ENCODE measurements at places on chromosomes 5 and 9.

- no peak for DNase-seq
These were observed 208.6 kb downstream of the EPB41L4A start for GRCh38 chr5:112210430-112211005.

DNA sequence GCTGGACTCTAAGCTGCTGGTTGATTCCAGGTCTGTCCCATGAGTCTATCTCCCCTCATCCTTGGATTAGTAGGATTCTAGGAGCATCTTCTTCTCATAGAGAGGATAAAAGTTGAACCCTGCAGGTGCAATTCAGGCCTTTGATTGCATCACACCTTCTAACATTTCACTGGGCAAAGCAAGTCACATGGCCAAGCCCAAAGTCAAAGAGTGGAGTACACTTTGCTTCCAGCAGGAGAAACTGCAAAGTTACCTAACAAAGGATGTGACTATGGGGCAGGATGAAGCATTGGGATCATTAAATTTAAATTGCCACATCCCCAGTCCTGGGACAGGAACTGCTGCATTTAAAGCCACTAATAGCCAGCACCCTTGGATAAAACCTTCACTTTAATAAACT lies 51.0 kb upstream of the EGFLAM start:
- no peak for DNase-seq

- no peak for DNase-seq
These were observed 139.7 kb upstream of the VCAN start for GRCh38 chr5:83331842-83332241.

- no peak for DNase-seq
These were observed 235.1 kb upstream of the ANKH start for GRCh38 chr5:15106530-15107283.

DNA sequence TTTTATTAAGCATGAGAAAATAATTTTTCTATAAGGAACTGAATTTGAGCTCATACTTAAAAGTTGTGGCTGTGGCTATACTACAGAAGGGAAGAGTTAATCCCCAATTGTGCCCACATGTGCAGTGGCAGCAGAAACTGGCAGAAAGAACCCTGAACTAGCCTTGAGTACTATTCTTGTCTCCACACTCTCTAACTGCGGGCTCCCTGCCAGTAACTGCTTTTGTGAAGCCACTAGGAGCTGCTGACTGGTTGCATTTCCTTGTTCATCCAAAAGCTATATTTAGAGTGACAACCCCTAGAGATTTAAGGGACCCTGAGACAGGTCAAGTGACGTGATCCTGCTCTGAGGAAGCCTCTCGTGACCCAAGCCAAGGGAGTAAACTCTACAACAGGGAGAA lies 238.6 kb downstream of the ELAVL2 start:
- no peak for DNase-seq

DNA sequence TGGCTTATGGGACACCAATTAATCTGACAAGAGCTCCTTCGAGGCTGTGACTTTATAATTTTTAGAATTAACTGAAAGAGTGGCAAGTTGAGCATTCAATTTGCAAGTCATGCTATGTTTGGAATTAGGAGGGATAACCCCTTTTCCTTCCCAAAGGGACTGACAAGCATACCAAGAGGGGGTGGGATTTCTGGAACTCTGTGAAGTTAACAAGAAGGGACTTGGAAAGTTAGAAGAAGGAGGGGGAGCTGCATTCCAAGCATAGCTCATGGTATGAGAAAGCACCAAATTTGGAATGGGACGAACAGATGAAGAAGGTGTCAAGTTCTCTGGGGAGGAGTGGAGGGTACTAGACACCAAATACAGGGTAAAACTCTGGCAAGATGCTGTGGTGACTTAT lies 8.9 kb upstream of the PALM2AKAP2 start:
- DNase-seq: no peak

- DNase-seq: no peak
These were observed 2022.1 kb upstream of the ACO1 start for GRCh38 chr9:30362373-30362772.

DNA sequence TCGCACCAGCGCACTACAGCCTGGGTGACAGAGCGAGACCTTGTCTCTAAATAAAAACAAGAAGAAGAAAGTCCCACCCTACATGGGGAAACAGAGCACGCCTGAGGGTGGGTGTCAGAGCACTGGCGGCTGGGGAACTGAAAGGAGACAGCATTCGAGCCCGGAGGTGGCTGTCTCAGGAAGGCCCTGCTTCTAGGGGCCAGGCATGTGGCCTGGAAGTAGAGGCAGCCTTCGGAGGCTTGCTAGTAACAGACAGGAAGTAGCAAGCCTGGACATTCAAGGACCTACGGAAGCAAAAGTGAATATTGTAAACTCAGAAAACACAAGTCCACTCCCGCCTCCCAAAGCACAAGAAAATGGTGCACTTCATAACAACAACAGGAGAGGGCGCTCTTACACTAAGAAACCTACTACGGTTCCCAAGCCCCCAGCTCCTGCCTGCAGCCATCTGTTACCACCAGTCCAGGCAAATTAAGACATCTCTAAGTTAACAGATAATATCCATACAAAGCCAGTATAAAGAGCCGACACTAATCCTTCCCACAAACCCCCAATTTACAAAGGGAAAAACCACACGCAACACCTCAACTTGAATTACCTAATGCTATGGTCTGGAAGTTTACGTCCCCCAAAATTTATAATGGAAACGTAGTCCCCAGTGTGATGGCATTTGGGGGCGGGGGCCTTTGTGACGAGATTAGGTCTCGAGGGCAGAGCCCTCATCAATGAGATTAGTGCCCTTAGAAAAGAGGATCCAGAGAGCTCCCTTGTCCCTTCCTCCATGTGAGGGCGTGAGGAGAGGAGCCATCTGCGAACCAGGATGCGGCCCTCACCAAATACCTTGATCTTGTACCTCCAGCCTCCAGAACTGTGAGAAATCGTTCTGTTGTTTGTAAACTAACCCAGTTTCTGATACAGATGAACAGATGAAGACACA lies 7.7 kb downstream of the RASGEF1C start:
- DNase-seq: peak; percentile 70

- no peak for DNase-seq
These were observed 224.9 kb downstream of the EBF1 start for GRCh38 chr5:158874792-158875191.

GRCh38 chr5:38835887-38836286 lies 9.9 kb upstream of the OSMR start:
- DNase-seq: no peak

DNA sequence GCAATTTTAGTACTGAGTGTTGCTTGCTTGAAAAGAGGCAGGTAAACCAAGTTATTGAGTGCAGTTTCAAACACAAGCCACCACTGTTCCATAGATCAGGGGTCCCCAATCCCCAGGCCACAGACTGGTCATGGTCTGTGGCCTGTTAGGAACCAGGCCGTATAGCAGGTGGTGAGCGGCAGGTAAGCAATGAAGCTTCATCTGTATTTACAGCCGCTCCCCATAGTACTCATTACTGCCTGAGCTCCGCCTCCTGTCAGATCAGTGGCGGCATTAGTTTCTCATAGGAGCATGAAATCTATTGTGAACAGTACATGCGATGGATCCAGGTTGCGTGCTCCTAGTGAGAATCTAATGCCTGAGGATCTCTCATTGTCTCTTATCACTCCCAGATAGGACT lies 41.5 kb upstream of the ABL1 start:
- DNase-seq: no peak

- DNase-seq: no peak
These were observed 225.3 kb upstream of the CLINT1 start for GRCh38 chr5:158084292-158084691.

- DNase-seq: no peak
These were observed 7.5 kb downstream of the ZNF608 start for GRCh38 chr5:124738681-124739633.

GRCh38 chr9:36401164-36401740 lies 1.2 kb upstream of the RNF38 start:
- DNase-seq: no peak

DNA sequence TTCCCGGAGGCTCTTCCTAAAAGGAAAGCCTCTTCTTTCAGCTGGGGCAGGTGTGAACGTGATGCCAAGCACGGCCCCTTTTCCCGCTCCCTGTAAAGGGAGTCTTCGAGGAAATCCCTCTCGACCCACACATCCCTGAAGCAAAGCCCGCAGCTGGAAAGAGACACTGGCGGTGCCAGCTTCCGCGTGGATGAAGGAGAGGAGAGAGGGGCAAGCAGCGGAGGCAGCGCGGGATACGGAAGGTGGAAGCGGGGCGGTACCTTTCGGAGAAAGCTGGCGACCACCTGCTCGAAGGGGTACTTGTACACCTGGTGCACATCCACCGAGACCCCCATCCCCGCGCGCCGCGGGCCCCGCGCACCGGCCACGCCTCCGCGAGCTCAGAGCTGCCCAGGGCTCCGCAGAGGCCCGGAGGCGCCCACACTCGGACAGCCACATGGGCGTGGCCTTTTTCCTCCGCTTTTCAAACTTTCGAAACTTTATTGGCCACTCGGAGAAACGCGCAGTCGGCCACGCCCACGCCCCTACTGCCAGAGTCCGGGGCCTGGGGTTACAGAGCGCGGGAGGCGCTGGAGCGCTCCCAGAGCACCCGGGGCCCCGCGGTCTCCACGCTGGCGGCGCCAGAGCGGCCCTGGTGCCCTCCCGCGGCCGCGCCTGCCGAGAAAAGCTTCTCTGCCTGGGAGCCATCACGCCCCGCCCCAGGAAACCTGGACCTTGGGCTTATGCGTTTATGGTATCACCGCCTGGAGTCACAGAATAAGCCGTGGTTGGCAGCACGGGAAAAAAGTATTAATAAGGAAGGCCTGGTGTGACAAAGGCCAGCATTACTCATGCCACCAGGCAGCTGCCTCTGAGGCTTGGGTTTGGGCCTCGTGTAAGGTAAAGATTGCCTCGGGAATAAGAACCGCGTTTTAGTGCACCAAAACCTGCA lies at the start of gene PRELID2:
PRELID2 (minus strand) TSS at position 426 of the 931 bp plus-strand sequence; CDS start at position 335, 91 bp downstream.
- peak; percentile 92 for DNase-seq

GRCh38 chr9:849431-849830 lies 7.9 kb downstream of the DMRT1 start:
- DNase-seq: no peak

GRCh38 chr5:116216246-116216645 lies 131.4 kb downstream of the COMMD10 start:
- no peak for DNase-seq

- DNase-seq: no peak
These were observed 457.6 kb downstream of the SLCO4C1 start for GRCh38 chr5:101838435-101838834.

GRCh38 chr5:93250424-93250823 lies 330.6 kb downstream of the NR2F1-AS1 start:
- DNase-seq: no peak

DNA sequence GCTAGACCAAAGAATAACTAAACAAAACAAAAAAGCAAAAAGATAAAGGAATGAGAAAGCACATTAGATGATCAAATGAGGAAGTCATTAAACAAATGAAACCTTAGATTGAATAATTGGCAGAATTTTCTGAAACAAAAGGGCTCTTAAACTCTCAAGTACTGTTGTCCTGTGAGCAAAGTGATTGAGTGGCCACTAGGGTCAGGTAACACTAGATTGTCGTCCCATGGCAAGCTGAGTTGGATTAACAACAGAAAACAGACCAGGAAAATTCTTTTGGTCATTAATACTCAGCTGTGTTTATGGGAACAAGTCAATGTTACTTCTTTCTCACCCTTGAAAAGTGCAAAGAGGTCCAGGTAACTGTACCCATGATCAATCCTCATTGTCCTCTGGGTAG lies 81.6 kb upstream of the MRPS30 start:
- no peak for DNase-seq

GRCh38 chr9:91760906-91761305 lies 189.1 kb downstream of the ROR2 start:
- no peak for DNase-seq

- DNase-seq: peak; percentile 21
These were observed 187.8 kb downstream of the FANCC start for GRCh38 chr9:95129476-95130291.

- DNase-seq: no peak
These were observed 4.2 kb downstream of the FAM240B start for GRCh38 chr9:38715684-38716083.

- no peak for DNase-seq
These were observed 329.0 kb upstream of the MPDZ start for GRCh38 chr9:13608451-13608850.

DNA sequence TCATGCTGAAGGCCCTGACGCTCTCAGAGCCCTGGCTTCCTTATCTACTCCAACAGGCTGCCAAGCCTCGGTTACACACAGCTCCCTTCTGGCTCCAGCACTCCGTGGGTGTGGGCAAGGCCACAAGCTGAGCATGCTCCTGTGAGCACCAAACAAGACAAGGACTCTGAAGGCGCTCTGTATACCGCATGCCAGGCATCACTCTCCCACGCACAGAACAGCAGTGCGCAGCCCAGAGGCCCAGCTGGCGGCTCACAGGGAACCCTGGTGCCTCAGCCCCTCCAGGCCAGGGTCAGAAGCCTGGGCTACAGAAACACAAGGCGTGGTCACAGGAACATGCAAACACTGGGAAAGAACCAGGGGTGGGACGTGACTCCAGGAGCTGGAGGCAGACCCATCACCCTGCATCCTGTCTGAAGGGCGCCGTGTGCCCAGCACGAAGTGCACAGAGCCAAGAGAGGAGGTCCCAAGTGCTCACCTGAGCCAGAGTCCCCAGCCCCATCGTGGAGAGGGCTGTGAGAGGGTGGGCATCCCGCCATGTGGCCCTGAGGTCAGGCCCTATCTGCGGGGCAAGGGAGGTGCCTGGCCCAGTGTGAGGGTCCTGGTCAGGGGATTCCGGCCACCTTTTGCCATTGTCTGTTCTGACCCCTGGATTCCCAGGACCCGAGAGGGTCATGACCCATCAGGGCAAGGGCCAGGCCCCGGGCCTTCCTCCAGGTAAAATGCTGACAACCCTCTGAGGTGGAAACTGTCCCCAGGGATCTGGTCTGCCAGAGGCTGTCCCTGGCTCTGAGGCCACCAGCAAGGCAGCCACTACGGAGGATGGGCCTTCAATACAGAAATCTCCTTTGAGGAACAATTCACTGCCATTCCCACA lies 54.7 kb downstream of the COL23A1 start:
- no peak for DNase-seq

- DNase-seq: no peak
These were observed 367.5 kb downstream of the DEPDC1B start for GRCh38 chr5:60332244-60333004.

DNA sequence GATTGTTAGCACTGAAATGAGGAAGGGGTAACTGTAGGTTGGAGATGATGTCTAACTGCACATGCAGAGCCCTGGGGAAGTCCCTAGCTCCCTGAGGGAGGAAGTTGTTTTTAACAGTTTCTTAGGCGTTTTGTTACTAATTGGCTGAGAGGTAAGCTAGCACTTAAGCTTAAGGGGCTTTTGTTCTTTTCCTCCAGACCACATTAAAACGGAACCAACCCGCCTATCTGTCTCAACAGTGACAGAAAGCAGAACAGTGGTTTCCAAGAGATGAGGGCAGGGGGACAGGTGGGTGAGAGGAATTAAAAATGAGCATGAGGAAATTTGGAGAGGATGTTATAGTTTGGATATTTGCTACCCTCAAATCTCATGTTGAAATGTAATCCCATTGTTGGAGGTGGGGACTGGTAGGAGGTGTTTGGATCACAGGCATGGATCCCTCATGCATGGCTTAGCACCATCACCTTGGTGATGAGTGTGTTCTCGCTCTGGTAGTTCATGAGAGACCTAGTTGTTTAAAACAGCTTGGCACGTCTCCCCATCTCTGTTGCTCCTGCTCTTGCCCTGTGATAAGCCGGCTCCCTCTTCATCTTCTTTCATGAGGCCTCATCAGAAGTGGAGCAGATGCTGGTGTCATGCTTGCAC lies 38.9 kb downstream of the LYRM7 start:
- DNase-seq: no peak
